ENCODE measurements at places on chromosomes 6 and 20. TPM values are rescaled to one million over a fixed set of nuclear protein-coding genes. Genes with fewer than 3 reads are reported as not detected.

BYSL gene
- 20.7 TPM for polyA plus RNA-seq

DNA sequence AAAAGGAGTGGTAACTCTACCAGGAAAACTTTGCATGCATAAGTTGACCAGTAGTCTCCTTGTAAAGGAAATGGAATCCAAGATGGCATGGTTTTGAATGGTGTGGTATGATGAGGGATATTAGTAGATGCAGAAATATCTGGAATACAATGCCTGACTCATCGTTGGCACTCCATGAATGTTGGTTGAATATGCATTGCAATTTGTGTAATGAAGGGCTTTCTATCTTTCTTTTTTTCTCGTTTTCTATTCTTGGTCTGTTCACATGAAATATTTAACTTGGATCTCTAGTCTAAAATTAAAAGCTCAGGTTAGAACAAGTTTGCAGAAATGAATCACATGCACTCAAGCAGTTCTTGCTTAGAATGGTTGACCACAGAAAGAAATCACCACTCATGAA lies 277.3 kb upstream of the PRND start:
- no peak for DNase-seq

DNA sequence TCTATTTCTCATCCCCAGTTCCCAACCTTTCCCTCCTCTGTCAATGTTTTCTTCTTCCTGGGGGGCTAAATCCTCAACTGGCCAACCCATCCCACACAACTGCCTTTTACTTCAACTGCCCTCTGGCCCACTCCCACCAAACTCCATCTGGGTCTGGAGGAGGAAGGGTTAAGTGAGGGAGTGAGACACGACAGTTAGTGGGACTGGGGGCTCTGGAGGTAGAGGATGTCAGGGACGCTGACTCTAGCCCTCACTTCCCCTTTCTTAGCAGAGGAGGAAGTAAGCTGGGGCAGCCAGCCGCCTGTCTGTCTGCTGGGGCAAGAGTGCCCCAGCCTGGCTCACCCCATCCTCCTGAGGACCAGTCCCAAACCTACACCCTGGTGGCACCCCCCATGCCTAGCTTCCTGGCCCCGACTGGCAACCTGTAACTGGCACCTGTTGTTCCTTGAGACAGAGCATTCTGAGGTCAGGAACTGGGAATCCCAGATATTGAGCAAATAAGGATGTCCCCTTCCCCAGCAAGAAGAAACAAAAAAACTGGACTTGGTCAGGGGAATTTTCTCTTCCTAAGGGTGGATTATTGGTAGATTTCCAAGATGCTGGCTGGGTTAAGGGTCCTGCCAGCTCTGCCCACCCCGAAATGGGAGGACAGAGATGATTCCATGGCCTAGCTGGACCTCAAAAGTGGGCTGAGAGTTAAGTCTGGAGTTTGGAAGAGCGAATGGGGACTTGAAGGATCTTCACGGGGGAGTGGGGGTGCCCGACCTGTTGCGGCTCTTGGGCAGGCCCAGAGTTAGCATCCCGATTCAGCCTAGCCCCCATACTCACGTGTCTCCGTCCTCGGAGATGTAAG lies 971 bp downstream of the NFKBIE start:
- no peak for DNase-seq

DNA sequence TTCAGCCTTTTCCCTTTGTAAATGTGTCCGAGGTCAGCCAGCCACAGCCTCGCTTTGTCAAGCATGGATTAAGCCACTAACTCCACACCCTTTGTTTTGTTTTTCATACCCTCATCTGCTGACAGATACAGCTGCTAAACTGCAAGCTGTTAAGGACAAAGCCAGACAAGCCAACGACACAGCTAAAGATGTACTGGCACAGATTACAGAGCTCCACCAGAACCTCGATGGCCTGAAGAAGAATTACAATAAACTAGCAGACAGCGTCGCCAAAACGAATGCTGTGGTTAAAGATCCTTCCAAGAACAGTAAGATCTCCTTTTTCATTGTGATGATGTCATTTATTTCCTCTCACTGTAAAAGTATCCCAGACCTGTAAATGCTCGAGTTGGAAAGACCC lies 269.3 kb downstream of the ARHGAP18 start:
- DNase-seq: no peak

- DNase-seq: no peak
Measured at GRCh38 chr6:106005013-106005412, 81.1 kb upstream of the PRDM1 start.

- DNase-seq: no peak
Measured at GRCh38 chr6:3009930-3010329, 10.2 kb downstream of the NQO2 start.

GRCh38 chr6:67141005-67141404 lies 1434.0 kb upstream of the EYS start:
- DNase-seq: no peak

- DNase-seq: no peak
Measured at GRCh38 chr6:158270389-158271127, 41.7 kb upstream of the TULP4 start.

GSTA2 gene
- polyA plus RNA-seq: 0.22 TPM

PHACTR2 gene
- polyA plus RNA-seq: 48.8 TPM

TNXB gene
- 9.0 TPM for polyA plus RNA-seq

GRCh38 chr6:152721956-152722355 lies 24.3 kb downstream of the MYCT1 start:
- DNase-seq: no peak
